ENCODE measurements at places on chromosomes 3 and 15.

DNA sequence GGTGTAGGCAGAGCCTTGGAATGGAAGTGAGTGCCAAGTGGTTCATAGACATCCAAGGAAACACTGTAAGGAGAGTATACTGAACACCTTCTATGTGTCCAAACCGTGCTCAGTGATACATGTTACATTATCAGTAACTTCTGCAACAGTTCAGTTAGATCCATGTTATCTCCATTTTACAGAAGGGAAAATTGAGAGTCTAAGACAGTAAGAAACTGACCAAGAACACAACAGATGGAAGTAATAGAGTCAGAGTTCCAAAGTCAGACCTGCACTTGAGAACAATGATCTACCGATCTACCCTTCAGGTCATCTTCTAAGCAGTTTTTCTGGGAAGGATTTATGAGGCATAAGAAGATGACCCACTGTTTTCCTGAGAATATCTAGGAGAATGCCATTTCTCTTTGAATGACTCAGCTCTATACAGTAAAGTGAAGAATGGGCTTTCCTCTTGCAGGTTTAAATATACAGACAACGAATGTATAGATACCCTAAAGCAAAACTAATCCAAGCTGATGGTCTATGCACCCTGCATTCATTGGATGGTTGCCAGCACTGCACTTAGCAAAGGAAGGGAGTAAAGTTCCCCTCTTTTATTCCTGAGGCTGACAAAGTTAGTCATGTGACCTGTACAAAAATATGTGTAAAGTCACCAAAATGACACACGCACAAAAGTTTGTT is 604.1 kb upstream of the MDFIC2 start:
- peak; percentile 1 for DNase-seq

DNA sequence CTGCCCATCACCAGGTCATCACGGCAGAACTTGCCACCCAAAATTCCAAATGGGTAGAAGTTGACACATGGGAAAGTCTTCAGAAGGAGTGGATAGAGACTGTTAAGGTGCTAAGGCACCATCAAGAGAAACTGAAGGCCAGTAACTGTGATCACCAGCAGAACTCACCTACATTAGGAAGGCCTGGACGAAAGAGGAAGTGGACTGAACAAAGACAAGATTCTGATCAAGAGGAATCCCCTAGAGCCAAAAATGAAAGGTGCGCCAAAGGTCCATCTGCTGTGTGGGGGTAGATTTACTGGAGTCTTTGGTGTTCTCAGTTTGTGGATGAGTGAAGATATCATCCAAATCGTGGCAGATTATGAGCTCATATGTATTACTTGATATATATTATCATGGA is 46.3 kb upstream of the P3H2 start:
- no peak for DNase-seq

GRCh38 chr3:168862466-168862865 is 766.7 kb upstream of the GOLIM4 start:
- no peak for DNase-seq

- DNase-seq, result no peak
Observed at GRCh38 chr15:88019656-88020055, 236.9 kb downstream of the NTRK3 start.

GRCh38 chr15:56341201-56341600 is 24.0 kb upstream of the TEX9 start:
- DNase-seq, result no peak

- DNase-seq, result no peak
Observed at GRCh38 chr3:153599685-153600084, 437.7 kb downstream of the RAP2B start.

GRCh38 chr3:38387862-38388261 is 41.3 kb downstream of the XYLB start:
- DNase-seq, result no peak

- no peak for DNase-seq
Observed at GRCh38 chr15:44300572-44300971, 12.1 kb downstream of the GOLM2 start.

GRCh38 chr3:22731901-22732300 is 471.2 kb upstream of the UBE2E2 start:
- DNase-seq, result no peak

GRCh38 chr3:137992592-137992991 is 17.4 kb upstream of the CLDN18 start:
- DNase-seq, result no peak

DNA sequence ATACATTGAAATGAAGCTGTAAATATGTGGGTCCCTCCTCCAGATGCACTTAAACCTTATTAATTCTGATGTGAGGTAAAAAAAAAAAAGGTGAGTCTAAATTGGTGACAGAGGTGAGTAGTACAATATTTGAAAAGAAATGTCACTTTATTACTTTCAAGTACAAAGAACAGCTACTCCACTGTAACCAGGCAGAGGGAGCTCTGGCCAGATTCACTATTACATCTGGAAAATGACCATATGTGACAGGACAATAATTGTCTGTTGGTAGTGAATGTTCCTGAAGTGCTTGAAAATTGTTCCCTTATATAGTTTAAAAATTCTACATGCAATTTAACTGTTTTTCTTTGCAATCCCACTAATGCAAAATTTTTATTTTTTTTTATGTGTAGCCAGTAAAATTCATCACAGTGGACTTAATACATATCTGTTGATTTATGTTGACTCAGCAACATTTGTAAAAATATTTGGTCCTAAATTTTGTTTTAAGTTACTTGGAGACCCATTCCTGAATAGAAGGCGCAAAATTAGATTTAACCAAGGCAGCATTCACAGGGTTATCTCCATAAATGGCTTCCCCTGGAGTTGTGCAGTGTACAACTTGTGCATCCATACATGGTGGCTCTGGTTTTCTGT is 231.9 kb upstream of the TBC1D5 start:
- DNase-seq, result no peak

- no peak for DNase-seq
Observed at GRCh38 chr3:186530415-186530814, 13.8 kb downstream of the CRYGS start.

DNA sequence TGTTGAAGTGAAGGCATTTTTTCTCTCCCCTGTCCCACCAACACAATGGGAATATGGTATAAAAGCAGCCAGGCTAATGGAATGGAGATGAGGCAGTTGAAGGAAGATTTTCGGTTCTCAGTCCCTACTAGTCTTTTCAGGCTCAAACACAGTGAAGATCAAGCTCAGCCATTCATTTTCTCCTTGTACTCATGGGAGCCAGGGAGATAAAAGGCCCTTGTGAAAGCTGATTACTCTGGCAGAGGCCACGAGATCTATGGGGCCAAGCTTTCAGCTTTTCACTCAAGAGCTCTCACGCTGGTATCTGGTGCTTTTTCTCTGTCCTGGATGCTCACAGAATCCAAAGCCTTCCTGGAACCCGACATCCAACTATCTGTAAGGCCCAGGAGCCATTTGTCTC is 14.5 kb upstream of the FAN1 start:
- no peak for DNase-seq

DNA sequence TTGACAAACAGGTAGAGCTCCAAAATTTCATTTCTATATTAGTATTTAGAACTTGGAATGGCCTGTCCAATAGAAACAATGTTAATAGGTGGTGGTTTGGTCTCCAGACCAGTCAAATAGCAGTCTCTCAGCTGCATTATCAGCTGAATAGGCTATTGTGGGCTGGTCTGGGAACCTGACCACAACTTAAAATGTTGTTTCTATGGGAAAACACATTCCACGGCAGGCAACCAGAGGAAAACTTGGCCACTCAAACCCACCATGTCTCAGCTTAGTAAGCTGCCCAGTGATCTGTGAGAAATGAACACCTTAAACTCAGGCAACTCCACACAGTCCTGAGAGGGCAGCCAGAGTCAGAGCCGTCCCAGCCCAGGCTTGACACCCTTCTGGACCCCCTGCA is 20.4 kb downstream of the FBN1 start:
- DNase-seq, result no peak

DNA sequence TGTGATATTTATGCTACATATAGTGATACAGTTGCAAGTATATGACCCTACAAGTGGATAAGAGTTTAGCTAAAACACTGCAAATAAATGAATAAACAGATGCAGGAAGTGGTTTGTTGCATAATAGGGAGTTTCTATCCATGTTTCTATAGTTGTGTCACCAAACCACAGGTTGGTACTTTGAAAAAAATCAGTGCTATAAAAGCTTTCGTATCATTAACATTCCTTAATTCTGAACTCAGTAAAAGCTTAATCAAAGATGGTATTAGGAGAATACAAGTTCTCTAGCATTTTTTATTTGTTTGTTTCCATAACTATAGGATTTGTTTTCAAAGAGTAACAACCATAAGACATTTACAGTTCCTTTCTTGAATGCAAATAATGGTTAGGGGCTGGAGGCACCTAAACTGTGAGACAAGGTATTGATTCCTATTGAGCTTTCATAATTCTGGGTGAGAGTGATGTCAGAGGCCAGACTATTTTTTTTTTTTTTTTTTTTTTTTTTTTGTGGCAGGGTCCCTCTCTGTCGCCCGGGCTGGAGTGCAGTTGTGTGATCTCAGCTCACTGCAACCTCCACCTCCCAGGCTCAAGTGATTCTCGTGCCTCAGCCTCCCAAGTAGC is 29.6 kb downstream of the CPOX start:
- DNase-seq, result no peak

DNA sequence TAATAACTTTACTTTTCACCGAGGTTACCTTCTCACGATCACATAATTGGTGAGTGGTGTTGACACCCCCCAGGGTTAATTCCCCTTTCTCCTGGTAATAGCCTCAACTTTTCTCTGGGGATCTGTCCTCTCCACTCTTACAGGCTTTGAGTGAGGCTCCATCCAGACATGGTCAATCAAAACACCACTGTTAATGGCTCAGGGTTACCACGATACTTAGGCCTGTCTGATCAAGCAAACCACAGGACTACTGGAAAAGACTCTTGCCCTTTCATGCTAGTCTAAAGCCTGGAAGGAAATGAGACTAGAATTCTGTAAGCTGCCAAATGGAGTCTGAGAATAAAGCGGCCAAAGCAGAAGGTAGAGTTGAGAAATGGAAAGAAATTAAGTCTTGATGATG is 56.5 kb upstream of the STT3B start:
- no peak for DNase-seq

DNA sequence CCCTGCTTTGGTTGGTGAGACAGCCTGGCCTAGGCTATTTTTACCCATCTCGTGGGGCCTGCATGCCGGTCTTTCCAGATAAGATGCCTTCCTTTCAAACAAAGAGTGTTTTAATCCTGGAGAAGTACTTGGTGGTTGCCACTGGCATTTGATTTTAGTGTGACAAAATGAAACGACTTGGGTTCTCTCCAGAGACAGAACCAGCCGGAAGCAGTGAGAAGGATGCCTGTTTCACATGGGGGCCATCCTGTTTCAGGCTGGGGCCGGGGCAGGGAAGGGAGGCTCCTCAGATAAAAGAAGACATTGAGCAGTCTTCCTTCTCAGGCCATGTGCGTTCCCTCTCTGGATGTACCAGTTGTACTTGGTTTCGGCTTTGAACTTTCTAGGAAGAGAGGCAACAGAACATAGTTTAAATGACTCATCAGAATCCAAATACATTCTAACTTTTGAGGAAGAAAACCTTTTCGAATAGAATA is 74.9 kb downstream of the TOP2B start:
- no peak for DNase-seq

DNA sequence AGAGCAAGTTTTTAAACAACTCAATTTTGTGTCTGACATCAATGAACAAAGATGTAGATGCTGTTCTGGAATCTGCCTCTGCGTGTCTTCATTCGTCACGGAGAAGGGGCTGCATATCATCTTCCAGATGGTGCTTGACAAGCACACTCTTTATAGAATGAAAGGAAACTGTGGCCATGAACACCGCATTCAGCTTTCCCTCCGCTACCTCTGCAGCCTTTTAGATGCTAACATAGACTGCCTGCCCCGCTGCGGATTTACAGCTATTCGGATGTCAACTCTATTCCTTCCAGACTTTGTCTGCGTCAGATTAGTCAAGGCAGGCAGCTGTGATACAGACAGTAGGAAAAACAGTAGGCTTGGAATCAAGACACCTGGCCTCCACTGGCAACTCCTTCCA is 232.9 kb downstream of the TJP1 start:
- DNase-seq, result no peak

DNA sequence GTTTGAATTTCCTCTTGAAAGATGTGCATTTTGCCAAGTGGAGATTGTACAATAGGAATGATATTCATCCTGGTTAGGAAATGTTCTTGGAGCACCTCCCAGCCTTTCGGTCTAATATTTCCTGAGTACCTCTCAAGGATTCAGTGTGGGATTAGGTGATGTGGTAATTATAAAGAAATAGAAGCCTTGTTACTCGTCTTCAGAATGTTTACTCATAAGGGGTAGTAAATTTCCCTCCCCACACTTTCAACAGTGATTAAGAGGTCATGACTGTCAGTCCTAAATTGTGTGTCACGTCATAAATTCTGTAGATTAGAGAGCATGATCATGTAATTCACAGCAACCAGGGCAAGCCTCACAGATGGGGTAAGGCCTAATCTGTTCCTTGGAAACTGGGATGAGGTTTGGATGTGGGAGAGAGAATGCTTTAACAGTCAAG is 633.1 kb upstream of the TBL1XR1 start:
- DNase-seq, result no peak

GRCh38 chr15:92614791-92615785 is 40.5 kb downstream of the FAM174B start:
- peak; percentile 33 for DNase-seq

DNA sequence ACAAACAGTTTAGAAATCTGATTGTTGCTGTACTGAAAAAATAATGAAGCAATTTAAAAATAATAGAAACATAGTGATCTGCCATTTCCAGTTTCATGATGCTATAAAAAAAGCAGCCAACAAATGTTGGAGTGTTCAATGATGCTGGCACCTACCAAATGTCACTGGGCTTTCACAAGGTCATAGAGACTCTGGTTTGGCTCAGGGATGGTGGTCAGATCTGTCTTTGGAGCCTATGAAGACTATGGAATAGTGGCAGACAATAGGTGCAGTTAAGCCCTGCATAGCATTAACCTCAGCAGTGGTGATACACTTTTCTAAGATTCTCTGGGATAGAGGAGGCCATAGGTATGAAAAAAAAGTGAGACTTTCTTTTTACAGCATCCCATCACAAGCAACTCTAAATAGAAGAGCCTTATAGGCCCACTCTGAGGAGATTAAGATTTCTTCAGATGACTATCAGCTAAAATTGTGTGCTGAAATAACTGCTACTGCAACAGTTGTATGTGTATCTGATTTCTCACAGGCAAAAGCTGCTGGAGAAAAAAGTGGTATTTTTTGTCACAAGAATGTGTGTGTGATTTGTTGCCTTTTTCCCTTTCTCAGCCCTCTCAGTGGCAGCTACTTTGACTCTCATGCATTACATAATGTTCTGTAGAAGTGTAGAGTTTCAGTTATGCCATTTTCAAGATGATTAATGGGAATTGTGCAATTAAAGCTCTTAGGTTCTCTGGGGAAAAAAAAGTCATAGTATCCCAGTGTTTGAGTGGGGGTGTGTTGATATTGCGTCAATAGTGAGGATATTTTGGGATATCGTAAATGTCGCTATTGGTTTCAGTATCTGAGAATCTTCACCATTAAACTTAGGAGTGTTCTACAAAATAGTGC is 137.4 kb downstream of the MBNL1 start:
- no peak for DNase-seq

GRCh38 chr3:187828579-187829452 is 83.5 kb upstream of the BCL6 start:
- no peak for DNase-seq

- no peak for DNase-seq
Observed at GRCh38 chr3:83224101-83224868, 1462.8 kb upstream of the GBE1 start.

- no peak for DNase-seq
Observed at GRCh38 chr3:20503394-20504082, 317.5 kb upstream of the SGO1 start.

GRCh38 chr15:45435124-45435903 is 57.0 kb upstream of the GATM start:
- DNase-seq, result no peak

- DNase-seq, result no peak
Observed at GRCh38 chr3:21691036-21691435, 60.0 kb downstream of the ZNF385D start.

GRCh38 chr15:66147440-66147839 is 106.1 kb downstream of the MEGF11 start:
- DNase-seq, result no peak

Measured in NCI-H345 (cell line).